ENCODE measurements at places on chromosomes 7 and 10.

DNA sequence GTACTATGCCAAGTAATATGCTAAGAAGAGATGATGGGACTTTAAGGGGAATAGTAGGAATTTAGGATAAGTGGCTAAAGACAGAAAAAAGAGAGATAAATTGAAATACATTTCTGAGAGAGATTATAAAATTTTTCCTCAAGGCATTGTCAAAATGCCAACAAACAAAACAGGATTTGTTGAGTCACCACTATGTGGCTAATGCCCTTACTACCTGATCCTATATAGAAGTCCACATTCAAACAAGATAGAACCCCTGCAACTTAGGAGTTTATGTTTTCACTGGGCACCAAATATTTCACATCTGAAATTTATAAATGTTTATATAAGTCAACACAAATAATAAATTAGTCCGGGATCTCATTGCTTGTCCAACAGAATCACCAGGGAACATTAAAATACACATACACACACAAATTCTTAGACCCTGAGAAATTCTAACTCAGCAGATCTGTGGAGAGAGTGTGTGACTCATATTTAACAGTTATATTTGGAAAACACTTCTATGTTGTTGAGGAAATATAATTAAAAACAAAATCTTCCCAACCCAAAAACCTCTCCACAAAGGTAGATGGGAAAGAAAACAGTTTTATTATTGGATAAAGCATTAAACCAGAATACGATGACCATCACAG is 154.3 kb downstream of the PPP1R3A start:
- DNase-seq, result no peak

- no peak for DNase-seq
These were observed 10.6 kb upstream of the RAB11FIP2 start for GRCh38 chr10:118057361-118057760.

- peak; percentile 75 for DNase-seq
These were observed 21.0 kb downstream of the LRRC17 start for GRCh38 chr7:102933763-102934162.

DNA sequence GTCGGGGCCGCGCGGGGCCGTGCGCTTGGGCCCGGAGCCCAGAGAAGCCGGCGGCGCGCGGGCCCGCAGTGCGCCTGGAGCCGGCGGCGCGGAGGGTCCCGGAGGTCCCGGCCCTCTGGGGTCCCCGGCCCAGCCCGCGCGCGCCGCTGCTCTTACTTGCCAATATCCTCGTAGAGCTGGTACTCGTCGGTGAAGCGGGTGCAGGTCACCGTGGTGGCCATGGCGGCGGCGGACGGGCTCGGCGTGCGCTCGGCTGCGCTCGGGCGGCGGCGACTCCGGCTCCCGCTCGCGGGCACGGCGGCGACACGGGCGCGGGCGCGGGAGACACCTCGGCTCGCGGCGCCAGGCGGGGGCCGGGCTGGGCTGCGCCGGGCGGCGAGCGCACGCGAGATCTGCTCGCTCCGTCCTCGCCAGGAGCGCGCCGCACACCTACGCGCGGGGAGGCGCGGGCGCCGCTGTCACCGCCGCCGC is at the start of gene CAMK2B:
Gene CAMK2B, minus strand, starts transcription at position 394 of the 471 bp plus-strand sequence. Its CDS starts 173 bp downstream, at position 221.
- no peak for DNase-seq
